ENCODE measurements at places on chromosomes 5 and 9.
A peak's percentile ranks its signal among the peaks of the same experiment; 100 is the strongest.

DNA sequence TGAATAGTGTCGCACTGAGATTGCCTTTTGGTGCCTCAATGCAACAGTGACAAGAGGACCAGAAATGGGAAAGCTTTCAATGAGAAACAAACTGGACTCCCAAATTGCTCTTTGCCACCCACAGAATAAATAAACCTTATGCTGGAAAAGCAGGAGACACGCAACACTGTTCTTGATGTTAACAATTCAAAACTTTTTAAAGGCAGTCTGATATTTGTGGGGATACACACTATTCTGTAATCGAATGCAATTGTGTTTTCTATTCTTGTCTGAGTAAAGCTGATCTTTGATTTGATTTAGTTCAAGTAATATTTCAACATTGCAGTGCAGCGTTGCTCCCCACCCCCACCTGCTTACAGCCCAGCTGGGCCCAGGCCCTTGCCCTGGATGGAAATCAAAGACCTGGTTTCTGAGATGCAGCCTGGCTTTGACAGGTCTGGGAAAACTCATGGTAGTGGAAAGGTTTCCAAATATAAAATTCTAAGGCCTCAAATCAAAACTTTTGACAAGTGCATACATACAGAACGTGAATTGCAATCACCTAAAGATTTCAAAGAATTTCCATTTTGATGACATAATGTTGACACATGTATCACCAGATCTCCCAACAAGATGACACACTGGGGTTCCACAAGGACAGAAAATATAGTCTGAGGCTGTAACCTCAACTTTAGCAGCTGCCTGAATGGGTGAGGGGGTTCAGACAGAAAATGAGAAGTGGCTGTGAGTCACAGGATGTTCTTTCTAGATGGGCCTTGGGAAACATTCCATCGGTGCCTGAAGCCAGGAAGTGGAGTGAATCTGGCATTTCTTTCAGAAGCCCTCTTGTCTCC lies 55.1 kb downstream of the ABCA1 start:
- peak; percentile 99 for DNase-seq

DNA sequence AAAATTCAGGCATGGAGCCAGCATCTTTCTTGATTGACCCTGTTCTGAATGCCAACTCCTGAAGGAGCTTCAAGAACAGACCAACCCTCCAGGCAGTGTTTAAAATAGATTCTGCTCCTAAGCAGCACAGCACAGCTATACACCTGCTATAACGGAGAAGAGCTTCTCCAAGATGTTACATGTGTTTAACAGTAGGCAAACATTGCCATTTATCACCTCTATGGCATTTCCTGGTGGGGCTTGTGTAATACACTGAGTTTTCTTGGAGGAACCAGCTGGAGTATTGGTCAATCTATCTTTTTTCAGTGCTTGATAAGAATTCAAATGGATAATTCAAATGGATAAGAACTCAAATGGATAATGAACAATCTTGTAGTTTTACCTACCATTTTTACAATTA lies 615.1 kb downstream of the CDH12 start:
- no peak for DNase-seq

DNA sequence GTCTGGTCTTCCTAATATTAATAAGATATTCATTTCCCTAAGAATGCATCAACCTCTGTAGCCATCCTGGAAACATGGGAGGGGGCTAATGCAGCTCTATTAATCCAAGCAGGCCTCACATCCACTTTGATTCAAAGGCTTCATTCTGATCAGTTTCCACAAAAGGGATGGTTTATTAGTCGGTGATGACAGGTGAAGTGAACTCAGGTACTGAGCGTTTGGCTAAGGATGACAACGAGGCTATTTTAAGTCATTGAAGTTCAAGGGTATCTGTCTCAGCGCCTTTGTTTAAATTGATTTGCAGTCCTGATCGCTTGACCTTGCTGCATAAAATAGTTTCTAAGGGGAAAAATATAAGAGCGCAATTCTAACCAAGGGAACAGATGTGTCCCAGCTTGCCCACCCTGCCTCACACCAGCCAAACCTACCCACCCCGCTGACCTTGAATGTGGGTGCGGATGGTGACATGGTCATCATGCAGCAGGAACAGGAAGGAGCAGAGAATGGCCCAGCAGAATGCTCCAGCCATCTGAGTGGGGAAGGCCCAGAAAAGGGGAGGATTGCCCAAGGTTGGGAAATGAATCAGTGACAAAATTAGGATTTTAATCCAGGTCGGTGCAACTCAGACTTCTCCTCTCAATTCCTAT lies 70.5 kb upstream of the ZNF618 start:
- no peak for DNase-seq

GRCh38 chr9:109409773-109410397 lies 88.2 kb downstream of the PTPN3 start:
- DNase-seq = no peak

- DNase-seq = no peak
Measured at GRCh38 chr5:39368116-39368515, 3.8 kb upstream of the C9 start.

GRCh38 chr5:67774267-67774552 lies 441.3 kb upstream of the PIK3R1 start:
- DNase-seq = no peak

DNA sequence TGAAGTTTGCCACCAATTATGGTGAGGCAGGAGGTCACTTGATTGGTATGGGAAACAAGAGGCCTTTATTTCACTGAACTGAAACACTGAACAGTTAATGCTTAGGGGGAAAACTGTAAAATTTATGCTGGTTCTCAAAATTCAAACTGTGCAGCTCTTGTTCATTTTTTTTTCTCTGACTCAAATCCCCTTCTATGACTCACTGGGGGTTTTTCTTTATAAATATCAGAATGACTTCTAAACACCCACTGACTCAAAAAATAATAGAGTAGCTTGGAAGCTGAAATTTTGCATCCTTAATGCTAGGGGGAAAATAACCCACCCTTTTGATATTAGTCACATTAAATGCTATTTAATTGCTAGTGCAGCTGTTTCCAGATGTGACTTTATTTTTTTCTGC lies 24.1 kb upstream of the OTP start:
- DNase-seq = no peak

DNA sequence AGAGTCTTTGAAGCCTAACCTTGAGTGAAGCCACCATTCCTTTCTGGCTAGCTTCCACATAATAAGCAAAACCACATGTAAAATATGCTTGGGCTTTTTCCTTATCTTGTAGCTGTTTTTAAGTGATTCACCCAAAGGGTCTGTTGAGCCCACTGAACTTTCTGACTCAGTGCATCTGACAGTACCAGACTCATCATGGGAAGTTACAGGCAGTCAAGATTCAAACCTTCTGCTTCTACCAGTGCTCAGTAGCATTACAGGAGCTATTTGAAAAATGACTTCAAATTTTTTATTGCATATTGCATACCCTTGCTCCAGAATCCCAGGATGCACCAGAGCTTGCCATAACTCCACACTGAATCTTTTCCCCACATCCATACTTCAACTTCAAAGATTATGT lies 87.5 kb upstream of the PTPRD start:
- no peak for DNase-seq

DNA sequence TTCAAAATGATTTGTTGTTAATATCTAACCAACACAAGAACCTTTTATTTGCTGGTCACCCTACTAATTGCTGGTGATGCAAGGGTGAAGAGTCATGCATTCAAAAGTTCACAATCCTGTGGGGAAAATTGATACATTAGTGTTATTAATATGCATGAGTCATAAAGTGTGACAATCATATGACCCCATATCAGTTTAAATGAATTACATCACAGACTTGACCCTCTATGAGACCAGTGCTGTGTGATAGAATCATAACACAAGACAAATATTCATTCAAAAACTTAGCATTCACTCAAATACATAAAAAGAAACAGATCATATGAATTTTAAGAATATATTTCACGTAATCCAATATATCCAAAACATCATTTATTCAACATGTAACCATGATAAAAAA lies 304.6 kb upstream of the CDH12 start:
- no peak for DNase-seq

- no peak for DNase-seq
Measured at GRCh38 chr9:88753691-88754367, 218.9 kb downstream of the NXNL2 start.

DNA sequence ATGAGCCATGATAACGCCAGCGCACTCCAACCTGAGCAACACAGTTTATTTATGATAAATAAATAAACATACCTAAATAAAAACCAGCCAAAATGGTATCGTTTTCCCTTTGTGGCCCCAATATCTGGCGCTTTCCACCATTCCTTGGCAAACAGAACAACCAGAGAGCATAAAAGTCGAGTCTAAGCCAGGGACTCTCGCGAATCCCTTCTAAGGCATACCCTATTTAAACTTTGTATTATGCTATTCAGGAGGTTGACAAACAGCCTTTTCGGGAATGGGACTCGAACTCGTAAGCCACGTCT lies 386 bp upstream of the MATR3 start:
- no peak for DNase-seq

GRCh38 chr9:131140112-131140511 lies 14.7 kb downstream of the NUP214 start:
- no peak for DNase-seq

DNA sequence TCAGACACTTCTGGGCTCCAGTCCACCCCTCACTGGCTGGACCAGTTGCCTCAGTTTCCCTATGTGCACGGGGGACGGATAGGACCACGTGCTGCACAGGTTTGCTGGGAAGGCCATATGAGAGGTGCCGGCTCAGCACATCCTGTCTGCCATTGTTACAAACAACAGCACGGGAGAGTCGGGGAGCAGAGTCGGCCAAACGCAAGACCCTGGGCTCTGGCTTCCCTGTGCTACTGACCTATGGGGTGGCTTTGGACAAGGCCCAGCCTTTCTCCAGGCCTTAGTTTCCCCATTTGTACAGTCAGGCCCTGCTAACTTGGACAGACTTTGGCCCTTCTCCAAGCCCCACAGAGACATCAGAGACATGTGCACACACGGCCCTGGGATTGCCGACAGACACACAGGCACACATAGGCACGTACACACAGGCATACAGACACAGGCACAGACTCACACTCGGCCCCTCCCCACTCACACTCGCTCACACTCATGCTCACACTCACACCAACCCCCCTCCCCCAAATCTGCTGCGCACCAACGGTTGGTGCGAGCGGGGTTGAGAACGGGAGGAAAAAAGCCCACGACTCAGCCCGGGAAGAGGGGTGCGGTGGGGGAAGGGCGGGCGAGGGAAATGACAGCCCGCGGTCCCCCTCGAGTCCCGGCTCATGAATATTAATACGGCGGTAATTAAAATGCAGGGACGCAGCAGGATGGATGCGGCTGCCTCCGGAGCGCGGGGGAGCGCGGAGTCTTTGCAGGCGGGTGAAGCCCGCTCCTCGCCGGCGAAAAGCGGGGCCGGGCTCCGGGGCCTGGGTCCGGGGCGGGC lies 133.0 kb downstream of the C9orf50 start:
- peak; percentile 53 for DNase-seq

DNA sequence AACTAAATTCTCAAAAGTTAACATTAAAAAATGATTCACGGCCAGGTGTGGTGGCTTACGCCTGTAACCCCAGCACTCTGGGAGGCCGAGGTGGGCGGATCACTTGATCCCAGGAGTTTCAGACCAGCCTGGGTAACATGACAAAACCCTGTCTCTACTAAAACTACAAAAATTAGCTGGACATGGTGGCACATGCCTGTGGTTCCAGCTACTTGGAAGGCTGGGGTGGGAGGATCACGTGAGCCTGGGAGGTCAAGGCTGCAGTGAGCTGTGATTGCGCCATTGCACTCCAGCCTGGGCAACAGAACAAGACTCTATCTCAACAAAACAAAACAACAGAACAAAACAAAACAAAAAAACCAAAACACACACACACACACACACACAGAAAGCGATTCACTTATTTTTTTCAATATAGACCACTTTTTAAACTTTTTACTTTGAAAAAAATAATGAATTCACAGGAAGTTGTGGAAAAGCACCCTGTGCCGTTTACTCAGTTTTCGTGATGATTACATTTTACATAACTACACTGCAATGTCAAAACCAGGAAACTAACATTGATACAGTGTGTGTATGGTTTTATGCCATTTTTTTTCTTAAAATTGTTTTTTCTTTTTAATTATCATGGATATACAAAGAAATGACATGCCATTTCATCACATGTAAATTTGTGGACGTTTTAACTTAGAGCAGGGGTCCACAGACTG lies 73.7 kb downstream of the TENT4A start:
- DNase-seq = peak; percentile 53

- no peak for DNase-seq
Measured at GRCh38 chr9:26746357-26747072, 146.1 kb downstream of the CAAP1 start.

DNA sequence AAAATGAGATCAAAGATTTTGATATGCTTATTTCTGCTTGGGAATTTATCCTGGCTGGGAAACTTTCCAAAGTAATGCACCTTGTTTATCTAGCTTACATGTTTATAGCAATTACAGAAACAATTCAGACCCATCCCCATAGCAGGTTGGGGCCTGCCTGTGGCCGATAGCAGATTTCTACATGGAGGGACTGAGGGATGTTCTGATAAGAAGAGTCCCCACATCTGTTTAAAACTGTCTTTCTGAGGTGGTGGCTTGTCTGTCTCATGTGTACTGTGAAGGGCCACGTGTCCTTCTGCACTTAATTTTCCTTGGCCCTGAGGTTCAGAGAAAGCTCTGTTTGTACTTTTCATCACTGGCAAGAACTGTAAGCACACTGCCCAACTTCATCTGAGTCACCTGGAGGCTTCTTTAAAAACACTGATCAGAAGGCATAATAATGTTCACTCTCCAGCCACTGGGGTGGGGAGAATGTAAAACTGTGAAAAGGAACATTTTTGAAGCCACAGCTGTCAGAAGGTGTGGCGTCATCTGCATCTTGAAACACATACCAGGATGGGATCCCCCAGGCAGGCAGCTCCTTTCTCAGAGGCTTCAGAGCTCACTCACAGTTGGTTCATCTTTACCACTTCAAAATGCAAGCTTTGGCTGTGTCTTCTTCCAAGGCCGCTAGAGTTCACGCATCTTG lies 80.3 kb downstream of the MAP1B start:
- DNase-seq = no peak

DNA sequence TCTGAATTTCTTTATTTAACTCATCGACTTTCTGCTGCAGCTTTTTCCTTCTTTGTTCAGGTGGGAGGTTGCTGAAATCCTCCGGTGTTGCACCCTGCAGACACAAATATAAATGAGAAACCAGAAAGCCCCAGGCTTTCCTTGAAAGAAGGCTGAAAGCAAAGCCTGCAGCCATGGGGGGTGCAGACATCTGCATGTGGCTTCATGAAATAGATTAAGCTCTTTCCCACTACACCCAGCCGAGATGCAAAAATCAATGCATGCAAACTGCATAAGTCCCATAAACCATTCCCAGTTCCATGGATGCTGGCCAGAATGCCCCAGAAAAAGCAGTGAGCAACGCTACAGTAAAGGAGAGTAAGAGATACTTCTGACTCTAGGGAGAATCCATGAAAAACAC lies 73.6 kb downstream of the USP20 start:
- no peak for DNase-seq

All from inflammatory macrophage treated with lipopolysaccharide for 4 hours (primary cell).